ENCODE measurements at places on chromosomes 3 and 15.

DNA sequence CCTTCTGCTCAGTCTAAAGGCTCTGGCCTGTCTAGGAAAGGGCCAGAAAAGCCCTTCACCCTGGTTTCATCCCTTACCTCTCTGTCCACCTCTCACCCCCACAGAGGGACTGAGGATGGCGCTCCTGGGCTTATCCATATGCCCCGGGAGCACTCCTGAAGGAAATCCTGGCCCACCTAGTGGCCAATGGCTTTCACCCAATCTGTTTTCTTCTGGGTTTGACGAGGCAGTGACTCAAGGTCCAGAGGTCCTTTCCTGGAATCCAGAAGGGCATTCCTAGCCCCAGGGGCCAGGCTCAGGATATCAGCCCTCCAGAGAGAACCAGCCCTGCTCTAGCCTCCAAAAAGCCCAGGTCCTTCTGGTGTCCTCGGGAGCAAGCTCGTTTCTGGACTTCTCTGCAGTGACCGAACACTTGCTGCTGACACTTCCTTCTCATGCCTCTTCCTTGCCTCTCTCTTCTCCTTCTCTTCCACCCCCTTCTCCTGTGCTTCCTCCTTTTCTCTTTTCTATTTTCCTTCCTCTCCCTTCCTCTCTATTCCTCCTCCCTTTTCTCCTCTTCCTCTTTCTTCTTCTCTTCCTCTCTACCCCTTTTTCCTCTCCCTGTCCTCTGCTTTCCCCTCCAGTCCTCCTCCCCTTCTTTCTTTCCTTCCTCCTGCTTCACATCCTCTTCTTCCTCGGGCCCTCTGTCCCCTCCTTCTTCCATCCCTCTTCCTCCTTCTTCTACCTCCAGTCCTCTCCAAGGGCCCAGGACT is 59.6 kb downstream of the RHCG start:
- DNase-seq, result no peak

DNA sequence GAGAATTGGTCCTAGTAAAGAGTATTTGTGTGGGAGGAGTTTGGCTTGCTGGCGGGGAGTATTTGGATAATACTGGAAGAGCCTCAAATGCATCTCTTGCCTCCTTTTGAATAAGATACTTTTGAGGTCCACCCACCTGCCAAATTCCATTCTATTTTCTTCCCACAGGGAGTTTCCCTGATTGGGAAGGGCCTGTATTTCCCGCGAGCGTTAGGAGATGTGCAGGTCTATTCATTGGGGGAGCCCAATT is 406 bp upstream of the RASA2 start:
- DNase-seq, result peak; percentile 62

- DNase-seq, result peak; percentile 97
These were observed 6.0 kb downstream of the PHLDB2 start for GRCh38 chr3:111864821-111865656.

DNA sequence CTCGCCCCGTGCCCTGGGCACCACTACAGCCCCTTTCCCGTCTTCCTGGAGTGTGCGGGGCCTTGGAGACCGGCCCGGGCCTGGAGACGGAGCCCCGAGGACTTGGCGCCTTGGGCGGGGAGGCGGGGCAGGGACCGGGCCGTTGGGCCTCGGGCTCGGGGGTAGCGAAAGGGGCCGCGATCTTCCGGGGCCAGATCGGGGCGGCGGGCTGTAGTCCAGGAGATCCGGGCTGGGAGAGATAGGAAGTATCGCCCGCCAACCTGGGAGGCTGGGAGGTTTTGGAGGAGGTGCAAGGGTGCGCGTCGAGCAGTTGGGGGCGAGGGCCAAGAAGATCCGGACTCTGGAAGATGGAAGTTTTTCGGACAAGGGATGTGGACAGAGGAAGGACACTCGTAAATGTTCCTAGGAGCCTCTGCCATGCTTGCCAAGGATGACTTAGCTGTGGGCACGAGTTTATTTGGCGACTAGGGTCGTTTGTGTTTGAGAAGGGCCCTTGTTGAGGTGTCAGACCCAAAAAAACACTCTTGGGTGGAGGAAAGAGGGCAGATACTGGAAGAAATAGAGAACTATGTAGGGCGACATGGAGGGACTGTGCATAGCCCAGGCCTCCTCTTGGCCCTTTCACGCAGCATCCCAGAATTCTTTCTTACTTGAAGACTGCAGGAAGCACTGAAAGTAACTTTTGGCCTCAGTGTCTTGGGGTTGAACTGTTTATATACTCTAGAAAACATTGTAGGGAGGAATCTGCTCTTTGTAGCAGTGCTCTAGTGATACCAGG is 712 bp downstream of the RTF1 start:
- DNase-seq, result no peak
